Activated CD4-positive, CD25-positive, alpha-beta regulatory T cell treated with anti-CD3 and anti-CD28 coated beads, Interleukin-2, amount 50 U/mL, for 16 hours (primary cell): ENCODE measurements at places on chromosomes 7 and 10.

- DNase-seq, result no peak
Measured at GRCh38 chr10:77405771-77406241, 231.8 kb downstream of the KCNMA1 start.

GRCh38 chr7:139718141-139718540 lies 59.7 kb downstream of the HIPK2 start:
- no peak for DNase-seq

GRCh38 chr7:91005841-91006240 lies 258.4 kb upstream of the FZD1 start:
- no peak for DNase-seq

- no peak for DNase-seq
Measured at GRCh38 chr7:30869794-30870611, 41.6 kb upstream of the AQP1 start.

- DNase-seq, result no peak
Measured at GRCh38 chr7:68015122-68015977, 1018.7 kb downstream of the TYW1 start.

GRCh38 chr10:95505084-95505610 lies 56.0 kb downstream of the SORBS1 start:
- no peak for DNase-seq

- DNase-seq, result no peak
Measured at GRCh38 chr7:47578579-47579270, 3.2 kb downstream of the TNS3 start.

DNA sequence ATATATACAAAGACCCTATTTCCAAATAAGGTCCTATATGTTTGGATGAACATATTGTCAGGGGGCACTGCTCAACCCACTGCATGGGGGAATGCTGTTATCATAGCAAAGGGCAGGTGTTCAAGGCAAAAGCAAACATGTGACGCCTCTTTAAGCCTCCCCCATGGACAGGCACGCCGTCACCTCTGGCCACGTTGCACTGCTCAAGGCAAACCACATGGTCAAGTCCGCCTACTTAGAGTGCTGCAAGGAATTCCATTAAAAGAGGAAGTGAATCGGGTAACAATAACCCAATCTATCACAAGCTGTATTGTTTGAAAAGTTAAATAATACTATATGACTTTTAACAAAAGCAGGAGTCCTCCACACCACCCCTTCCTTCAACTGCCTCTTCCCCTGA lies 8.8 kb upstream of the CALD1 start:
- DNase-seq, result no peak

- DNase-seq, result no peak
Measured at GRCh38 chr10:124198125-124198501, 104.7 kb upstream of the CHST15 start.

DNA sequence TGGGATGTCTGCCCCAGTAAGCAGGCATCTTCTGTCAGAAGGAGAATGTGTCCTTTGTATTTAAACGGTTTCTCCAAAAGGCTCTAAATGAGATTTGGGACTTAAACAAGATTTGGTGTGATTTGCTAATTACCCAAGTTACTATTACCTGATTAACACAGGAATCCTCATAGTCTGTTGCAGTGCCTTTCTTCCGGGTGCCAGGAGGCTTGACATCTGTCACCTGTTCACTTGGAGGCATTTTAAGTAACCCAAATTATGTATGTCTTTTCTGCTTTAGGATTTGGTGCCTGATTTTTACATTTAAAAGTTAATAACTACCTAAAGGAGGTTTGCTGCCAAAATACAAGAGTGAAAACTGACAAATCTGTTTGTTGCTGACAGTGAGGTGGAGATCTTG lies 587.9 kb upstream of the GALNT17 start:
- no peak for DNase-seq

GRCh38 chr7:135662373-135663114 lies at the start of gene STMP1:
STMP1 (plus strand) TSS chr7:135662514.
- peak; percentile 95 for DNase-seq

DNA sequence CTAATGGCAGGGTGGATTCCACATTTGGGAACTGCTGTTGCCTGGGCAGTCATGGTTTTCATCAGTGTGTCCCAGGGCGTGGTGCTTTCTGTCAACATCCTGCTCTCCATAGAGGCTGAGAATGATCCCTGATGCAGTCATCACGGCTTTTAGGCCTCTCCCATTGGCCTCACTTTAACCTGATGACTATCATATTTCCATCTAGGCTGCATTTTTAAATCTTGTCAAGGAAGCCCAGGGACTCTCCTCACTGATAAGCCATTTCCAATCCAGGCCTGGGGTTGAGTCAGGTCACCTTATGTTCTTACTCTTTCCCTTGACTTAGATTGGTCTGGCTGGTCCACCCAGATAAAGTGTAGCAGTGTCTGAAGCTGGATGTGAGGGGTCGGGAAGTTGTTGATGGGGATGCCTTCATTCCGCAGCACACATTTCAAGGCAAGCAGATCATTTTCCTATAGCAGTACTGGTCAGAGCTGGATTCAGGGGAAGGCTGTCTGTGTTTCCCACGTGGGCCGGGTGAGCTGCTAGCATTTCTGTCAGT lies 177.0 kb downstream of the AUTS2 start:
- no peak for DNase-seq

DNA sequence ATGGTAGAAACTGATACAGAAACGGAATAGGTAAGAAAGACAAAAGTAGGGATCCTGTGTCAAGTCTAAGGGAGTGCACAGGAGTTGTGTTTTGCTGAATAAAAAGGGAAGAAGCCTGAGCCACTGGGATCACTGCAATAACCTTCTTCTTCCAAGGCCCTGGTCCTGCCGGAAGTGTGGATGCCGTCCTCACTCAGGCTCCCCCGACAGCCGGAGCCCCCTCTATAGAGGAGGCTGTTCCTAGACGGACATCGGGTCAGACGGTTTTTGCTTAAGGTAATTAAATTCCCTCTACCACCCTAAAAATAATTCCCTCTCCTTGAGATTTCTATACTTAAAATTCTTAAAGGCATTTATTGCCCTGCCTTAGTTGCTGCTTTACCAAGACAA lies 566.9 kb downstream of the PTPRN2 start:
- DNase-seq, result no peak

DNA sequence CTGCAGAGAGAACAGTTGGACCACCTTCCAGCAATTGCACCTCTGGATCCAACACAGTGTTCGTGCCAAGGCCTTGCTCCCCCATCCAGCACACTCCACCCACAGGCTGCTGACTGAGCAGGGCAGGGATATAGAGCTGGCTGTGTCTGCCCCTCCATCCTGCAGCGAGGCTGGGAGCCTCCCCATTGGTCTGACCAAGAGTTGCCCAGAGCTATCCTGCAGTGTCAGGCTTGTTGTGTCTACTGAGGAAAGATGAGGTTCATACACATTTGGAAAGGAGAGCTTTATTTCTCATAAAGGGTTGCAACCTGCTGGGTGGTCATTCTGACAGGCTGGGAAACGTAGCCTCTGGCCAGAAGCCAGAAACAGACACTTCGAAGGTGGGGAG lies 27.1 kb downstream of the PRF1 start:
- DNase-seq, result no peak
